ENCODE measurements at places on chromosomes 4 and X.

GRCh38 chrX:65463550-65463949, 71.0 kb downstream of the LAS1L start:
- DNase-seq: no peak

DNA sequence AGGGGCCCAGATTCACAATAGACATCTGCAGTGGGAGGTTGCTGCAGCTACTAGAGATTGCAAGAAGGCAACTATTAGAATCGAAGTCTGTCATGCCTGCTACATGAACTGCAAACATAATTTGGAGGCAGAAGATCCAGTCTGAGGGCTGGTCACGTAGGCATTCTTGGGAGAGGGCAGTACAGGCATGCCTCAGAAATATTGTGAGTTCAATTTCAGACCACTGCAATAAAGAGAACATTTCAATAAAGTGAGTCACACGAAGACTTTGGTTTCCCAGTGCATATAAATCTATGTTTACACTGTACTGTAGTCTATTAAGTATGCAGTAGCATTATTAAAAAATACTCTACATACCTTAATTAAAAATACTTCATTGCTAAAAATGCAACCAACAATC, 585.8 kb upstream of the FAT1 start:
- DNase-seq: no peak

- no peak for DNase-seq
Observed at GRCh38 chrX:1601768-1602085, 10.3 kb downstream of the AKAP17A start.

DNA sequence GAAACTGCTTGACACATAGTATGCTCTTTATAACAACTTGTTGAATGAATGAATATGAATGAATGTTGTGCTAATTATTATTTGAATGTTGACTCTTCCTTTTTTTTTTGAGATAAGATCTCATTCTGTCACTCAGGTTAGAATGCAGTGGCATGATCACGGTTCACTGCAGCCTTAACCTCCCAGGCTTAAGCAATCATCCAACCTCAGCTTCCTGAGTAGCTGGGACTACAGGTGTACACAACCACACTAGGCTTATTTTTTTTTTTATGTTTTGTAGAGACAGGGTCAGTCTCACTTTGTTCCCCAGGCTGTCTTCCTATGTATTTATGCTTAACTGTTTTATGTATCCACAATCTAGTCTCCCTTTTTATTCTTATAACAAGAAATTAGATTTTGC, 114.7 kb upstream of the WDFY3 start:
- DNase-seq: no peak

GRCh38 chrX:10254739-10255138, 98.0 kb downstream of the CLCN4 start:
- no peak for DNase-seq

GRCh38 chr4:8035371-8035780, 95.7 kb upstream of the AFAP1 start:
- no peak for DNase-seq

All from renal pelvis (tissue), 12 donors.